ENCODE measurements at places on chromosomes 3 and 15.

- no peak for DNase-seq
Observed at GRCh38 chr15:59688423-59688781, 718 bp downstream of the BNIP2 start.

DNA sequence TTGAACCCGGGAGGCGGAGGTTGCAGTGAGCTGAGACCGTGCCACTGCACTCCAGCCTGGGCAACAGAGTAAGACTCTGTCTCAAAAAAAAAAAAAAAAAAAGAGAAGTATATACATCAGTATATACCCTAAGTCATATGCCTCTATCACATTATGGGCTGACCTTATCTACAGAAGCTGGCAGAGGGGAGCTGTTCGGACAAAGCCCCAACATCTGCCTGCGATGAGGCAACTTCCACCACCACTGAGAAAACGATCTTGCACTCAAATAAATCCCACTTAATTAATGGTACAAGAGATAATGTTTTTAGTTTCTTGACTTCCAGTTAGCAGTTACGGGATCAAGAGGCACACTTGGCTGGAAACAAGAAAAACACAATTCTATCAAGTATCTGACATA, 2.2 kb downstream of the GLT8D1 start:
- DNase-seq = no peak

DNA sequence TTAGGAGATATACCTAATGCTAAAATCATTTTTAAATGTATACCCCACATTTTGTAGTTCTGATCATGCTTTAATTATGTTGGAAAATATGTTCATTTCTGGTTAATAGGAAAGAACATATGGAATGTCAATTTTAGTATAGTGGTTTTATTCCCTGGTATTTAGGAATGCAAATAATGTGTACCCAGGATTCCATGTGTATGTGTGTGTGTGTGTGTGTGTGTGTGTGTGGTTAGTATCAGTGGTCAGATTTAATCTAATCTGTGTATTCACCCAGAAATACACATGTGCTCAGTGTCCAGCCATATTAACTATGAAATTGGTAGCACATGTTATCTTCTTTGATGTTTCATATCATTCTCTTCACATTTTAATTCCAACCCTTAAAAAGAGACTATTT, 233.5 kb upstream of the DCBLD2 start:
- no peak for DNase-seq

DNA sequence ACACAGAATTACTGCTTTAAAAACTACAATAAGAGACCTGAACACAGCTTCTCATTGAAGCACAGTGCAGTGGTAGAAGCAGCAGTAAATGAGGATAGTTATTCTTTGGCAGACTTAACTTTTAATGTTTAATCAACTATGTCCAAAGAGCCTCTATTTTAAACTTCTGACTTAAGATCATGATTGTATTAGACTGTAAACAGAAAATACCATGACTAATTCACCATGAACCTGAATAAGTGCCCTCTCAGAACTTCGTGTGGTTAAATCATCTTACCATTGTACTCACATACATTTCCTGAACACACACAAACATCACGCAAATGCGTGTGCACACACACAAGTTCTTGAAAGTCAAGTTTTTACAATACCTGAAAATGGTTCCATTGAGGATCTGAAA, 13.9 kb downstream of the CEP152 start:
- no peak for DNase-seq

- DNase-seq = no peak
Observed at GRCh38 chr3:42635111-42635510, 18.4 kb upstream of the ZBTB47 start.

GRCh38 chr3:123733341-123733740, 148.5 kb upstream of the HACD2 start:
- no peak for DNase-seq

DNA sequence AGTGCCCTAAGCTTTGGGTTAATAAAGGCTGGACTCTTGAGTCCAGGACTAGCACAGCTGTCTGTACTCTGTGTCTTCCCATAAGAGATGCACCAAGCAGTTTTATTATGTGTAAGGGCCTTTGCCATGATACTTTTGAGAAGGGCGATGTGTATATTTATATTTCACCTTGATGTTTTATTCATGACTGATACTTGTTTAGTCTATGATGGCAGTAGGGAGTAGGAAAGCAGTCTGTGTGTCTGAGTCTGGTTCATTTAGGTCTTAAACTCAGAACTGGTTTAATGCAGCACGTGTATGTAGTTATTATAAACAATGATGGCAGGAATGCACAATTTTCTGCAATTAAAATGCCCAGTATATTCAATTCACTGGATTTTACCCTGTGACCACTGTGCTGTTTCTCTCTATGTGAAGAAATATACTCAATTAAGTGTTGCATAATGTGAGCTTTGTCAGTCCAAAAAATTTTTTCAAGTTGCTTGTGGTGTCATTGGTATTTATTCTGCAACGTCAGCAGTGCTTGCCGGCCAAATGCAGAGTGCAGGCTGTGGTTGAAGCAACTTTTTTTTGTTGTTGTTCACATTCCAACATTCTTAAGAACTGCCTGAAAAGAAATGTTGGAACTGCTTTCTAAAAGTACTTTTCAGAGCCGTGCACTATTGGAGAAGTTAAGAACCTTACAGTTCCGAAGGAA, 423.7 kb upstream of the SEMA6D start:
- no peak for DNase-seq

DNA sequence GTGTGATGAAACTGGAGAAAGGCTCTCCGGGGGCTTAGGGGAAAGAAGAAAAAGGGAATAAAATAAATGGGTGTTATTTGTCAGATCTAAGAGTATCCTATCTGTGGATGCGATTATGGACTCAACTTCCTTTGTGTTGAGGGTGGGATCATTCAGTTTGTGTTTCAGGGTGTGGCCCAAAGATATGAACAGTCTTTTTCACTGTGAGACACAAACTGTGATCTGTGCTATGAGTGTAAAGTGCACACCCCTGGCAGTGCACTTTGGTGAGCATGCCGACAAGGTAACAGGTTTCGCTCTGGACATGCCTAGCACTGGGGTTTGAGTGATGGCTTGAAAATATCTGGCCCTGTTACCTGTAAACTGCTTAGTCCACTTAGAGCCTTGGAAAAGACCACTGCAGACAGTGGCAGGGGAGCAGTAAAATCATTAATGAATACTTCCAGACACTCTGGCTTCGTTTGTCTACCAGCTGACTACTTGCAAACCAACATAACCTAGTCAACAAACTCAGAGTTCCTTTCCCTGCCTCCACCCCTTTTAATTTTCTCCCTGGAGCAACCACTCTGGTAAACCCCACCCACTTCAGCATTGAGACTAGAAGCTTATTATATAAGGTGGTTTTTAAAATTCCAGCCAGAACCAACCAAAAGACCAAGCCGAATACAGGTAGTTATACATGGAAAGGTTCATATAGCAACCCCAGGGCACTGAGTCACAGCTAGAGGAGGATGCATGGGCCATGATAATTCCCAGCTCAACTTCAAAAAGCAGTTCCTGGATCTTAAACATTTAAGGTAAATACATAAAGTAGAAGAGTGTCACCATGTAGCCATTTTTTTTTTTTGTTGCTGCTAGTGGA, 55.1 kb downstream of the TAMM41 start:
- DNase-seq = no peak

DNA sequence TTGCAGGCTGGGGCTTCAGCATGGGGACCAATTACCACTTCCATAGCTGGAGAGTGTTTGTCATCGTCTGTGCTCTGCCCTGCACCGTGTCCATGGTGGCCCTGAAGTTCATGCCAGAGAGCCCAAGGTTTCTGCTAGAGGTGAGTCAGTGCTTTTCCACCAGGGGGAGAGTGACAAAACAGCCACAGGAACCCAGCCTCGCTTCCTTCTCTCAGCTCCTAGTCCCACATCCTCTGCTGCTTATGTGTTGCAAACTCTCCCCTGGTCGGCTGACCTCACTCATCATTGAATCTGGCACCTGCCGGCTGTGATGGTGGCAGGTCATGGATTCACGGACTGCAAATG, 158.3 kb downstream of the SV2B start:
- no peak for DNase-seq

DNA sequence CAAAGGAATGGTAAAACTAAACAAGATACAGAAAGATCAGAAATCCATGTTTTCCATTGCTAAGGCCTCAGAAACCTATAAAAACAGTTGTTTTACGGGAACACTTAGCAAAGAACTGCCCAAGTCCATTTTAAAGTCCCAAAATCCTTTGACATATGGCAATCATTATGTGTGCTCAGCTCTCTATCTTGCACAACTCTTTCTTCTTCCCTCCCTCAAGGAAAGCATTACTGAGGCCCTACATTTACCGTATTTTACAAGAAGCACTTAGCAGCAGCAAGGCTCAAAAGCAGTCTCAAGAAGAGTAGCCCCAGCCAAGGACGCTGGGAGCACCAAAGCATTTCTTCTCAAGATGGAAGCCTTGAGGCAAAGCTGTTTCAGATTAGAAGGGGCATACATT, 169.6 kb upstream of the LRTM1 start:
- no peak for DNase-seq

- no peak for DNase-seq
Observed at GRCh38 chr3:127955728-127956127, 40.7 kb downstream of the KBTBD12 start.

- DNase-seq = no peak
Observed at GRCh38 chr3:414063-414462, 217.5 kb downstream of the CHL1 start.

DNA sequence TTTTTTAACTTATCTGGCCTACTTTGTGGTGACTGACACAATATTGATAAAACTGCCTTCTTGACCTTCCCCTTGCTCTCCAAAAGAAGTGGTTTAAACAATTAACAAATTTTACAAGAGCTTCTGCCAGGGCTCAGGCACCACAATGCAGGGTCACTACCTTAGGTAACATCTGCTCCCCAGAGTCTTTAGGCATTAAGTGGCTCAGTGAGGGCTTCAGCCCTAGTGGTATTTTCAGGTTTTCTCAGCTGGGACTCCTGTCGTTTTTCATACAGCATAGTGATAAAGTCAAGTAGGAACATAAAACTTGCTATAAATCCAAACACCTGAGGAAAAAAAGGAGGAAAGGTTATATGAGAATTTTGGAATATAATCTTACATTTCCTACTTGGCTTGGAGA, 18.9 kb downstream of the CMTM6 start:
- no peak for DNase-seq

GRCh38 chr15:91209726-91210125, 109.7 kb downstream of the SV2B start:
- no peak for DNase-seq

- no peak for DNase-seq
Observed at GRCh38 chr3:17882981-17883380, 140.6 kb upstream of the TBC1D5 start.

GRCh38 chr3:119388577-119388976, 74.8 kb downstream of the TMEM39A start:
- no peak for DNase-seq

DNA sequence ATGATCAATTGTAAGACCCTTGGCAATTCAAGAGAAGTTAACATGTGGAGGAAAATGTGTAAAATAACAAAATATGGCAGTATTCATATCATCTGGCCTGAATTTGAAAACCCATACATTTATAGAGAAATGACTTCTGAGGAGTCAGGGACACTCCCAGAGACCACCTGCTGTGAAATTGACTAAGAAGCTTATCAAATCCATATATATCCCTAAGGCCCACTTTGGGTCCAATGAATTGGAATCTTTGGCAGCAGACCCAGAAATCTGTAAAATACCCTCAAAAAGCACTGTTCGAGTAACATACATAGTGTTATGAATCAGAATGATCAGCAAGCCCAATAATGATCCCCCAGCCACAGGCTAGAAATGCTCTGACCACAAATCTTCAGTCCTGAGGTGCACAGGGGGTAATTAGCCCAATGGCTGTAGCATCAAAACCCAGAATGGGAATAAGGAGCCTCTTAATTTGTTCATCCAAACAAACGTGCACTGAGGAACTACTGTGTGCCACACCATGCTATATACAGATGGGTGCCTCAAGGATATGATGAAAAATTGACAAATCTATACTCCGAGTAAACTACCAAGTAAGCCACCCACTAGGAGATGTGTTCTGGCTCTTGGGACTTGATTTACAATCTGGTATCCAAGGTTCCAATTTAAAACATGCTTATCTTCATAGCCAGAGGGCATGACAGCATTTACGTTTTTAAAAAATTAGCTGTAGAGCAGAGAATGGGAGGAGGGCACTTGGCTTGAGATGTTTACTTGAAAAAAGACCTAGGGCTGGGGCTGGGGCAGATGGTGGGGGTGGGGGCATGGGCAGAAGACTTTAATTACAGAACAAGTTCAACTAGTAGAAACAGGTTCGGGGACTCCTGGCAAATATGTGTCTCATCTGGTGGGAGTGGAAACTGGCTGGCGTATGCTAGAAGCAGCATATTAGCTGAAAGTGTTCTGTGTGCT, 9.1 kb upstream of the ARHGEF3 start:
- DNase-seq = no peak

GRCh38 chr3:105836533-105836932, 32.3 kb downstream of the CBLB start:
- no peak for DNase-seq

DNA sequence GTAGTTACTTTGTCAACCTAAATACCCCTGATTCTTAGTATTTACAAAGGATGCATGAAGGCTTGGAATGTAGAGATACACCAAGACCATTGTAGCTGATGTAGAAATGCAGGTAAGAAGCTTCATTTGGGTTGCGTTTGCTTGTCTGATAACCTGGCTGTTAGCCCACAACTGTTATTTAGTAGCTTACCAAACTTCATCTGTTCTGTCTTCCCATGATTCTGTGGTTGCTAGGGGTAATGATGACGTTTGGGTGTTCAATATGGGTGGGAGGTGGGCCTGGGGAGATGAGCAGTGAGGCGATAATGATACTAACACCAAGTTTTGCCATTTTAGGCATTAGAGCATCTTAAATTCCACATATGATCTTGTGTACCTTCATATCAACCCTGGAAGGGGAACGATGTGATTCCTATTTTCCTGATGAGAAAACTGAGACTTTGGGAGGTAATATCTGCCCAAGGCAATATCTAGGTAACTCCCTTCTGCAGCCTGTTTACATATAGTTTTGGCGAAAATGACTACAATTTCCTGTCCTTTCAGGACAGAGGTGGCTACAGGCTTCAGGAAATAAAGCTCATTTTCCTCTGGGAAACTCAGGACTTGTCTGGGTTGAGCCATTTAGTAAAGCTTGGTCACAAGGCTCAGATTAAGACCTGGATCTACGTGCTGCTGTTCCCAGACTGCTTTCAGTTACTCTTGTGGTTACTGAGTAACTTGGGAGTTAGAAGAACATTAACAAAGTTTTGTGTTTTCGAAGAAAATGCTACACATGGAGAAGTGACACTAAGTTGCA, 26.8 kb downstream of the FNDC3B start:
- DNase-seq = no peak

DNA sequence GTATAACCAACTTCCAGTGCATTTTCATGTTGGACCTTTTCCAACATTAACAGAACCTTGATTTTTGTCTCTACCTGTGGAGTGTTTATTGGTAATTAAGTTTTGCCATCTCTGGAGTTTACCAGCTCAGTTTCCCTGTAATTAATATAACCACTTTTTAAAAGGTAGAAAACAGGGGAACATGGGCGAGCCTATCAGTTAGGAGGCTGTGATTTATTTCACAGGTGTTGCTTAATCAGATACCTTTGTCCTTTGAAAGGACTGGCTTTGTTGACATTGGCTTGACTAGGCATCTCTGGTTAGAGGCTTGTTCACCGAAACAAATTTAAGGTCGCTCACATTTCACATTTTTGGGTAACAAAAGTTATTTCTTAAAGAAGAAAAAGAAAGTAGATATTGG, 622 bp downstream of the NAALADL2 start:
- no peak for DNase-seq

- no peak for DNase-seq
Observed at GRCh38 chr3:116051040-116051439, 394.2 kb downstream of the LSAMP start.
